ENCODE measurements at places on chromosomes 2 and 18. TPM values are rescaled to one million over a fixed set of nuclear protein-coding genes. Genes with fewer than 3 reads are reported as not detected.

The PDE11A gene
- polyA plus RNA-seq: 0.10 TPM

The SLC5A7 gene
- not detected for polyA plus RNA-seq

The ZNF804A gene
- not detected for polyA plus RNA-seq

The SPIRE1 gene
- polyA plus RNA-seq: 14.3 TPM

The NT5C1B gene
- not detected for polyA plus RNA-seq

The GRHL1 gene
- 1.8 TPM for polyA plus RNA-seq

The RAB6C gene
- polyA plus RNA-seq: 0.05 TPM

The ADD2 gene
- 0.06 TPM for polyA plus RNA-seq

The VPS54 gene
- 5.9 TPM for polyA plus RNA-seq

The MARCHF4 gene
- 1.5 TPM for polyA plus RNA-seq

The NEU2 gene
- not detected for polyA plus RNA-seq

All from mammary epithelial cell (primary cell).